ENCODE measurements at places on chromosomes 3 and 15. TPM values are rescaled to one million over a fixed set of nuclear protein-coding genes. Genes with fewer than 3 reads are reported as not detected.

DNA sequence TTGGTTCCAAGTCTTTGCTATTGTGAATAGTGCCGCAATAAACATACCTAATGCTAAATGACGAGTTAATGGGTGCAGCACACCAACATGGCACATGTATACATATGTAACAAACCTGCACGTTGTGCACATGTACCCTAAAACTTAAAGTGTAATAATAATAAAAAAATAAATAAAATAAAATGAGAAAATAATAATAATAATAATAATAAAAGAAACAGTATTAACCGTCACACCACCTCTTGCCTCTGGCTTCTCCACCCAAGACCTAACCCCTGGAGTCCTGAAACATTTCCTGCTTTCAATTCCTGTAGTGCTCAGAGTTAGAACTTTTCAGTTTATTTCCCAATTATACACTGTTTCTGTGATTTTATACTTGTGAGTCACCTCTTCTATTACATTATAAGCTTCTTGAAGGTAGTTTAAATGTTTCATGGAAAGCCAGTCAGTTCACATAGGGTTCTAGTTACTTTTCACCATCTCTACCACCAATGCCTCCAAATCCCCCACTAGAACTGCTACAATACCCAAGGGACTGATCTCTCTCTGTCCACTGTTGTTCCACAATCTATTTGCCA lies 18.4 kb upstream of the GHSR start:
- DNase-seq, result no peak
- no peak overlapping the region for H3K27ac ChIP-seq
- no peaks in the 10 kb centered on the region for H3K27me3 ChIP-seq
- H3K4me1 ChIP-seq, result no peaks in the 10 kb centered on the region
- H3K36me3 ChIP-seq, result no peaks in the 10 kb centered on the region
- H3K4me3 ChIP-seq, result no peak overlapping the region

- H3K27me3 ChIP-seq, result peaks cover 50% of the 10 kb centered on the region
- DNase-seq, result no peak
- no peaks in the 10 kb centered on the region for H3K36me3 ChIP-seq
- peaks cover 18% of the 10 kb centered on the region for H3K4me1 ChIP-seq
These were observed 6.9 kb downstream of the ANKRD63 start for GRCh38 chr15:40275954-40276353.

- no peaks in the 10 kb centered on the region for H3K27me3 ChIP-seq
- no peak for DNase-seq
- no peak overlapping the region for H3K27ac ChIP-seq
- H3K4me3 ChIP-seq, result no peak overlapping the region
- H3K4me1 ChIP-seq, result peaks cover 6% of the 10 kb centered on the region
- H3K36me3 ChIP-seq, result no peaks in the 10 kb centered on the region
These were observed 82.1 kb downstream of the FILIP1L start for GRCh38 chr3:100032243-100032642.

Gene STX19
- total RNA-seq, result 0.04 TPM

GRCh38 chr15:69414701-69415167 lies 585 bp downstream of the KIF23 start:
- peaks cover 8% of the 10 kb centered on the region for H3K36me3 ChIP-seq
- no peaks in the 10 kb centered on the region for H3K27me3 ChIP-seq
- peaks cover 9% of the 10 kb centered on the region for H3K4me1 ChIP-seq
- peak; percentile 75 for DNase-seq
- H3K4me3 ChIP-seq, result peak overlapping the region; percentile 90

GRCh38 chr15:62894322-62895085 lies 148.0 kb upstream of the TPM1 start:
- H3K4me3 ChIP-seq, result no peak overlapping the region
- peak; percentile 53 for DNase-seq
- peaks cover 2% of the 10 kb centered on the region for H3K27me3 ChIP-seq
- H3K27ac ChIP-seq, result peak overlapping the region; percentile 53
- H3K4me1 ChIP-seq, result peaks cover 28% of the 10 kb centered on the region

- H3K27me3 ChIP-seq, result peaks cover 5% of the 10 kb centered on the region
- peak overlapping the region; percentile 94 for H3K27ac ChIP-seq
- no peak for DNase-seq
- peak overlapping the region; percentile 85 for H3K4me3 ChIP-seq
These were observed 2.3 kb downstream of the FBN1 start for GRCh38 chr15:48643206-48643605.

- H3K27me3 ChIP-seq, result no peaks in the 10 kb centered on the region
- no peak overlapping the region for H3K4me3 ChIP-seq
- H3K4me1 ChIP-seq, result peaks cover 22% of the 10 kb centered on the region
- no peaks in the 10 kb centered on the region for H3K36me3 ChIP-seq
These were observed 154.4 kb downstream of the XXYLT1 start for GRCh38 chr3:195116407-195117185.

- DNase-seq, result peak; percentile 90
- H3K36me3 ChIP-seq, result peaks cover 2% of the 10 kb centered on the region
- peak overlapping the region; percentile 6 for H3K4me3 ChIP-seq
- H3K27me3 ChIP-seq, result no peaks in the 10 kb centered on the region
- peaks cover 58% of the 10 kb centered on the region for H3K4me1 ChIP-seq
- H3K27ac ChIP-seq, result peak overlapping the region; percentile 83
These were observed 55.6 kb downstream of the SMAD3 start for GRCh38 chr15:67120839-67121643.

Gene RBP2
- not detected for total RNA-seq

- H3K36me3 ChIP-seq, result peaks cover 47% of the 10 kb centered on the region
- no peak overlapping the region for H3K4me3 ChIP-seq
- H3K4me1 ChIP-seq, result peaks cover 32% of the 10 kb centered on the region
- no peak for DNase-seq
- H3K27me3 ChIP-seq, result peaks cover 10% of the 10 kb centered on the region
- H3K27ac ChIP-seq, result no peak overlapping the region
These were observed 21.6 kb downstream of the SEC61A1 start for GRCh38 chr3:128073807-128074206.

GRCh38 chr3:38496131-38496910 lies at the start of gene EXOG:
Gene EXOG (plus strand): TSS chr3:38496340. CDS start chr3:38496368, 28 bp downstream.
- H3K27ac ChIP-seq, result peak within 1 kb of the TSS; percentile 88
- peaks cover 14% of the 10 kb centered on the region for H3K36me3 ChIP-seq
- peak; percentile 96 for DNase-seq
- H3K4me1 ChIP-seq, result peaks cover 9% of the 10 kb centered on the region

- H3K36me3 ChIP-seq, result no peaks in the 10 kb centered on the region
- no peak overlapping the region for H3K4me3 ChIP-seq
- no peaks in the 10 kb centered on the region for H3K27me3 ChIP-seq
- peaks cover 4% of the 10 kb centered on the region for H3K4me1 ChIP-seq
- peak; percentile 38 for DNase-seq
These were observed 46.6 kb downstream of the APH1B start for GRCh38 chr15:63323798-63324563.

DNA sequence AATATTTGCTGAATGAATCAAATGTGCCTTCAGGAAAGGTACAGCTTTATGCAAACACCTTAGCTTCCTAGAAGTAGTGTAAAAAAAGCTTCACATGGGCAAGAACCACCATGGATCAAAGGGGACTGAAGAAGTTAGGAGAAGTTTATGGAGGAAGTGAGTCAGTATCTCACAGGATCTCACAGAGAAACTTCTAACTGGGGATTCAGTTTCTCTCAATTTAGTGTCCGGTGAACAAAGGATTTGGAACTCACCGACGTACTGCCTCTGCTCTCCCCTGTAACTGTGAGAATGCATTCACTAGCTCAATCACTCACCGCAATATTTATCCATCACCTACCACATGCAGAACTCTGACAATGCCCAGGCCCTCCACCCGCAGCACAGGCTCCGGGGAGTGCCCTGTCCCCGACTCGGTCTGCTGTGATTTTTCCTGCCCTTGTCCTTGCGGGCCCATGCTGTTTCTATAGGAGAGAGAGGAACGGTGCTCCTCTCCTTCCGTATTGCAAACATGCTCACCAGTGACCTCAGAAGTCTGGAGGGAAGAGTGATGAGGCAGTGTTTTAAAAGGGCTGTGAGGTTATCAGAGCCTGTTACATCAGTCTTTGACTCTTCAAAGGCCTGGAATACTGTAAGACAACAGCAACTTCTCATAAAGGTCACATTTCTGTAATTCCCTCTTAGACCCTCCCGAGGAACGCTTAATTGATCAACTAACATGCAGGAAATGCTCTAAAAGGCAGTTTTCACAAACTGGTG lies 222.5 kb upstream of the ICE2 start:
- no peak for DNase-seq
- no peaks in the 10 kb centered on the region for H3K36me3 ChIP-seq
- H3K4me3 ChIP-seq, result no peak overlapping the region
- no peak overlapping the region for H3K27ac ChIP-seq

DNA sequence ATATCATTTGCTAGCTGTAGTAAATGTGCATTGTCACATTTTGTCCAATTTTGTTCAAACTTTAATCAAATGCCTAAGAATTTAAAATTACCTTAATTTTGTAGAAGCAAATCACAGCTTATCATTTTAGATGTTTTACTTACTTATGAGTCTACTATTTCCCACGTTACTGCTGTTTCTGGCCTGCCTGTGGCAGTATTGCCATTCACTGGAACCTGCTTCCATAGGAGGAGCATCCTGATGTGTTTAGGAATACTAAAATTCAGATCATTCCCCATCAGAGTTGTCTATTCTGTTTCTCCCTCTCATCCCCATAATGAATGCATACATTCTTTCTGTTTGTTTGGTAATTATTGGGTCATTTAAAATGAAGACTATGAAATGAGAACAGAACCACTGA lies 119.5 kb upstream of the SNRPN start:
- no peaks in the 10 kb centered on the region for H3K36me3 ChIP-seq
- H3K4me1 ChIP-seq, result no peaks in the 10 kb centered on the region
- no peaks in the 10 kb centered on the region for H3K27me3 ChIP-seq
- no peak for DNase-seq
- no peak overlapping the region for H3K27ac ChIP-seq

DNA sequence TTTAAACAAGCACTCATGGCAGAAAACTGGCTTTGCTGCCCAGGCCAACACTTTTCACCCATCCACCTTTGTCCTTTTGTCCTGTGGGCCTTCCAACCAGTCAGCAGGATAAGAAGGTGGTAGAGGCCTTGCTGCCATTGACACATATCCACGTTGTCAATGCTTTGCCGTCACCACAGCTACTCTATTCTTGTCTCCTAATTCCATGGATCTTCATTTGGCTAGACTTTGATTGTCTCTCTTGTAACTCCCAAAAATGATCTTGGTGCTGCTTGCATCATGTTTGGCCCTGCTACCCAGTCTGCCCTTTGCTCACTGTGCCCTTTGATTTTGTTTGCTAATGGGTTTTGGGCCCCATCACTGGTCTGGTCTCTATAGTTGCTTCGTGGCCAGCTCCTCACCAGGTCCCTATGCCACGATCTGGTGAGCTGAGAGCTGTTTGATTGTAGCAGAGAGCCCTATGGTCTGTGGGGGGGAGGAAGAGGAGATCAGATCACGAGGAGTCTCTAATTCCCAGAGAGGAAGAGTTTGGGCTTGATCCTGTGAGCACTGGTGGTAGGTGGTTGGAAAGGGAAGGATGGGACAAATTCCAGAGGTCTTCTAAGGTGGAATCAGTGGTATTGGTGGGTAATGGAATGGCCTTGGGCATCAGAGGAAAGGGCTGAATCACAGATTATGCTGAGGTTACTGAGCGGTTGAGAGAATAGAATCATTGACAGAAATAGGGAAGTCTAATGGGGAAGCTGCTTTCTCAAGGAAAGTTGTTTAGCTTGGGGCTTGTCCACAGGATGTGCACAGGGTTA lies 40.3 kb downstream of the ABHD2 start:
- DNase-seq, result no peak
- H3K27me3 ChIP-seq, result no peaks in the 10 kb centered on the region
- H3K4me1 ChIP-seq, result no peaks in the 10 kb centered on the region
- H3K4me3 ChIP-seq, result no peak overlapping the region

DNA sequence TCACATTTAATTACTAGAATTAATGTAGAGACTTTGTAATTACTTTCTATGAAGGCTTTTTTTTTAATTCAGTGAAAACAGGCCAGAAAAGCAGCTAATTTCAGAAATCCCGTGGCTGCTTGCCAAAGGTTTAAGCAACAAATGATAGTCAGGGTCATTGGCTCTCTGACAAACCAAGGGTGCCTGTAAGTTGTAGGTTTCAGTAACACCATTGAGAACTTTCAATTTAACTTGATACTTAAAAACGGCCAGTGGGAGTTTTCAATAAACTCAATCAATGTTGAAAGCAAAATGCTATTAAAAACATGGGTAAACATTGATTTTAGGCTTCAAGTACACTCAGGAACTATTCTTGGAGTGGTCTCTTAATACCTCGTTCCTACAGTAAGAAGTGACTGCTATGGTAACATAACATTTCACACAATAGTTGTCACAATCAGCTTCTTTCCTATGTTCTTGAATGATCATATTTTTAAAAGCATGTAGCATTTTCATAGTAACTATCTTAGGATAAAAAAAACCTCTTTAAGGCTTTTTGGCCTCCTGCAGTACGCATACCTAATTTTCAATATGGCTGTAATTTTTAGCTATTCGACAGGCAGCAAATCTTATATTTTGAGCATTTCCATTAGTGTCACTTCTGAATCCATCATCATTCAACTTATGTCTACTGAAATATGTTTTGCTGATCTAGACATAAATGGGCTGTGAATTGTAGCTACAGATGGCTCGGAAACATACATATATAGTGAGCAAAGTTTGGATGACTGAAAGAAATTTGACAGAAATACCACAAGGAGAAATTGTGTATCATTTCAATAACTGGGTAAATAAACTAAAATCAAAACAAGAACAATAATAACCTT lies 592.1 kb upstream of the GBE1 start:
- no peak overlapping the region for H3K27ac ChIP-seq
- no peaks in the 10 kb centered on the region for H3K36me3 ChIP-seq
- H3K4me3 ChIP-seq, result no peak overlapping the region
- H3K4me1 ChIP-seq, result no peaks in the 10 kb centered on the region
- no peaks in the 10 kb centered on the region for H3K27me3 ChIP-seq

DNA sequence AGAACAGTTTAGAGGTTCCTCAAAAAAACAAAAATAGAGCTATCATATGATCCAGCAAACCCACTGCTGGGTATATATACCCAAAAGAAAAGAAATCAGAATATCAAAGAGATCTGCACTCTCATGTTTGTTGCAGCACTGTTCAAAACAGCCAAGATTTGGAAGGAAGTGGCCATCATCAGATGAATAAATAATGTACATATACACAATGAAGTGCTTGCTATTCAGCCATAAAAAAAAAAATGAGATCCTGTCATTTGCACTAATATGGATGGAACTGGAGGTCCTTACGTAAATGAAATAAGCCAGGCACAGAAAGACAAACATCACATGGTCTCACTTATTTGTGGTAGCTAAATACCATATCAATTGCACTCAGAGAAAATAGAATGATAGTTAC lies 58.4 kb downstream of the SCAPER start:
- no peaks in the 10 kb centered on the region for H3K4me1 ChIP-seq
- no peak overlapping the region for H3K27ac ChIP-seq
- H3K27me3 ChIP-seq, result no peaks in the 10 kb centered on the region
- DNase-seq, result no peak
- H3K36me3 ChIP-seq, result peaks cover 21% of the 10 kb centered on the region

Data from muscle of leg (tissue), 16 donors.